Jurkat, Clone E6-1 (cell line): ENCODE measurements at places on chromosomes 5 and 9.

DNA sequence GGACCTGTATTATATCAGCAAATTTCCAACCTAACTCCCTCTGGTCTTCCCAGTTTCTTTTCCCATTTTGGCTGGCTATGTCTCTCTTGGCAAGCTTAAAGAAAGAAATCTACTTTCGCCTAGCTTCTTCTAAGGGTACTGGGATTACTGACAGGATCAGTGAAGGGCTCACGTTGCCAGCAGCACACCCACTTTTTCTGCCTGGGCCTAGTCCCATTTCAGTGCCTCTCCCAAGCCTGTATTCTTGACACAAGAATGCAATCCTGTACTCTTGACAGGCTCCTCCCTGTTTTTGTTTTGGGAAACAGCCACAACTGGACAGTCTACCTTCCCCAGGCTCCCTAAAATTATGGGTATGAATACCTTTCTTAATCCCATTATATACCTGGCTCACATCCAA lies 170.5 kb downstream of the EPB41L4A start:
- DNase-seq: no peak

GRCh38 chr5:169126481-169127021 lies 174.4 kb downstream of the SLIT3 start:
- DNase-seq: no peak

- no peak for DNase-seq
Measured at GRCh38 chr5:109953761-109954160, 264.0 kb downstream of the MAN2A1 start.

DNA sequence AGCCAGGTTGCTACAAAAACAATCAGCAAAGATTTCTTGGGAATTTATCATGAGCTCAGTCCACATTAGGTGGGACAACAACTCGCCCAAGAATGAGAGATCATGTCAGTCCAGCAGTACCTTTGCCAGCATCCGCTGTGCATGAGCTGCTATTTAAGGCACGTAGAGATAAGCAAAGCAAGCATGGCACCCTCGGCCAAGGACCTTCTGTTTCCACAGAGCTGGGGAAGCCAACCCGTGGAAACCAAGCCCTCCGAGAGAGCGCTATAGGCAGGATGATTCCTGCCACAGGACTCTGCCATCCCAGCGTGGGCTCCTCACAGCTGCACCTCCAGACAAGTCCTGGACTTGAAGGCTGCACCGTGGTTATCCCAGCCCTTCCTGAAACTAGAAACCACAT lies 189.5 kb upstream of the PPP1R26 start:
- DNase-seq: no peak

GRCh38 chr9:33106827-33107621 lies 30.6 kb upstream of the SMU1 start:
- DNase-seq: no peak

GRCh38 chr9:137899551-137900360 lies 22.2 kb downstream of the CACNA1B start:
- no peak for DNase-seq

DNA sequence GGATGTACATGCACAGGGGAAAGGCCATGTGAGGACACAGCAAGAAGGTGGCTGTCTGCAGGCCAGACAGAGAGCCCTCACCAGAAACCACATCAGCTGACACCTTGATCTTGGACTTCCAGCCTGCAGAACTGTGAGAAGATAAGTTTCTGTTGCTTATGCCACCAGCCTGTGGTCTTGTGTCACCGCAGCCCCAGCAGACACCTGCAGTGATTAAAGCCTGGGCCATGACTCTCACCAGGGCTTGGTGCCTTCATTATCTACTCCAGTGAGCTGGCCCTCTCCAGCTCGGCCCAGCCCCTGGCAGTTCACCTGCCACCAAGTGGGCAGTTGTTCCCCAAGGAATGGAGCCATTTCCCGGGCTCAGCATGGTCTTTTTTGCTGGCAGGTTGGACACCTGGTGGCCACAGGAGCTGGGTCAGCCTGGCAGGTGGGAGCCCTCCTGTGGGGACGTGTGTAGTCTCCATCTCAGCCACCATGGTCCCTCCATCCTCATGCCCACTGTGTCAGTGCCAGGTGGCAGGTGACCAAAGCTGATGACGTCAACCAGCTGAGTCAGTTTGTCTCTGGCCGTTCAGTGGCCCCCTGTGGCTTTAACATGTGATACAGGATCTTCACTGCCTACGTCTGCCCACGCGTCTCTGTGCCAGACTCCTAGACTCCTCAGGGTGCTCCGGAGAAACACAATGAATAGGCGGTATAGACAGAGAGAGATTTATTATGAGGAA lies 99.9 kb upstream of the PPP1R26 start:
- DNase-seq: peak; percentile 8

GRCh38 chr9:135410831-135411473 lies 68.6 kb upstream of the PPP1R26 start:
- DNase-seq: no peak

- peak; percentile 80 for DNase-seq
Measured at GRCh38 chr5:16673241-16674201, 56.7 kb upstream of the RETREG1 start.

DNA sequence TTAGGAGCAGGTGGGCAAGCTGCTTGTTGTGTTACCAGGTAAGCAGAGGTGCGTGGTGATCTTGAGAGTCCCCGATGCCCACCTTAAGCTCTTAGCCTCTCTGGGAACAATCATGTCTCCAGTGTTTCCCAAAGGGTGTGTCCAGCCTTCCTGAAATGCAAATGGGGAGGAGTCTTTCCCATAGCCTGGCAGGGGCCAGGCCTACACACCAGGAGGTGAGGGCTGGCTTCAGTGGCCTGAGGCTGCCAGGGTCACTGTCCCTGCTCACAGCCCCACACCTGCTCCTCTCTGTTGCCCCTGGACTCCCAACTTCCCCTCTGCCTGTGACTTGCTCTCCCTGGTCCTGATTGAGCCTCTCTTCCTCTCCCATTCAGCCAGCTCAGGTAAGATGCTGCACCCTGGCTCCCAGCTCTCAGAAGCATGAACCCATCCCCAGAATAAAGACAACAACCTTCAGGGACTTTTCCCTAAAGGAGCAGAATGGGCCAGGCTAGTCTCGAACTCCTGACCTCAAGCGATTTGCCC lies 65.7 kb upstream of the PHYKPL start:
- no peak for DNase-seq

DNA sequence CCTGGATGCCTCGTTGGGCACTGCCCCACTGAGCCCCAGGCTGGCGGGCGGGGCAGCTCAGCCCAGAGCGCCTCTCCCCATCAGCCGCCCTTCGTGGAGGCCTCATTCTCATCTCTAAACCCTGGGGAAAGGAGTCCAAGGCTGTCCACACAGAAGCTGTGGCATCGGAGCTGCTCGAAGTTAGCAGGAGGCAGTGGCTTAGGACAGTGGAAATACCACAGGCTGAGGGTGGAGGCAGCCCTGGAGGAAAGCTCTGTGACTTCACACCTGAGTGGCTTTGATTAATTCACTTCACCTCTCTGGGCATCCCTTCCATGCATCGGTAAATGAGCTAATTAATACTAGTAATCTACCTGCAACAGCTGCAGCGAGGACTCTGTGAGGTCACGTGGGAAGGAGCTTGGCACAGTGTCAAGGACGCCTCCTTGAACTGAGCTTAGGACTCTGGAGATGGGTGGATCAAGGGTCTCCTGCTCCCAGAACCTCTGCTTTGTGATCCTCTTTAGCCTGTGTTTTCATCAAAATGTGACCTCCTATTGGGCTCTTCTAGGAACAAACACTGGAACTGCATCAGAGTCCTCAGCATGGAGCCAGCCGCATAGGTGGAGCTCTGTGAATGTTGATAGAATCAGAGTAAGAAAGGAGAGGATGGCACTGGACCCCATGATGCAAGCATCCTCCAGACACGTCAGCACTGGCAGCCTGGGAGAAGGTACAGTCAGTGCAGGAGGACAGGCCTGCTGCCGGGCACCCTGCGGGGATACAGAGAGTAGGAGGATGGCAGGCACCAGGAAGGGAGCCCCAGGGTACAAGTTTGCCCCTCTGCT lies 842 bp upstream of the ANGPTL2 start:
- DNase-seq: no peak

GRCh38 chr9:127770583-127770904 lies 7.9 kb downstream of the SH2D3C start:
- no peak for DNase-seq

- DNase-seq: no peak
Measured at GRCh38 chr9:97459326-97459725, 42.1 kb upstream of the TMOD1 start.

DNA sequence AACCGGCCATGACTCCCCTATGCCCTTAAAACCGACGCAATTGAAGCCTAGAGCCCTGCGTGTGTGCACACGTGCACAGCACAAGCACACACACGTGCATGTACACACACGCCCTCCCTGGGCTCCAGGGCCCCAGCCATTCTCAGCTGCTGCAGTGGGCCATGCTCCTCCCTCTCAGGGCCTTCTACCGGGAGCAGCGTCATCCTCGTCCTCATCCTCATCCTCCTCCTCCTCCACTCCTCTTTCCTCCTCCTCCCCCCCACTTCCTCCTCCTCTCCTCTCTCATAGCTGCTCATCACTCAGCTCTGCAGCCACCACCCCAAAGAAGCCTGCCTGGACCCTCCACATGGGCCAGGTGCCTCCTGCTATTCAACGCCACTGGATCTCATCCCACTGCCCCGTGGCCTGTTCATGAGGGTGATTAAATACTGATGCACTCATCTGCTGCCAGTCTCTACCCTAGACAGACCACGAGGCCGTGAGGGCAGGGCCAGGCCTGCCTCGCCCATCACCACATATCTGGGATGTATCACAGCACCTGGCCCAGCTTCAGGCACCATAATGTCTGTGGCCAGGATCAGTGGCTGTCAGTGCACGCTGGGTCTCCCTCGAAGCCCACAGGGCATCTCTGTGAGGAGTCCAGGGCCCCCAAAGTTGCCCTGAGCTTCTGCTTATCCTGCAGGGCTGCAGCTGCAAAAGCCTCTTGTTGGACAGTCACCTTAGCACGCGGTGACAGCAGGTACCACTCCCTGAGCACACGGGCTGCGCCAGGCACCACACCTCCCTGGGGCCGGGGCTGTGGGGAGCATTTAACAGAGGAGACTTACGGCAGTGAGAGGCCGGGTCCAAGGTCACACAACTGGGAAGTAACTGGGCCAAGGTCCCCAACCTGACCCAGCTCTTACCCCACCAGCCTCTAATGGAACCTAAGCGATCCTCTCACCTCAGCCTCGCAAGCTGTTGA lies 9.8 kb downstream of the FAM78A start:
- DNase-seq: no peak

- no peak for DNase-seq
Measured at GRCh38 chr9:71685988-71686387, 82.3 kb downstream of the CEMIP2 start.

- no peak for DNase-seq
Measured at GRCh38 chr5:6085341-6085860, 292.9 kb downstream of the MED10 start.

GRCh38 chr9:77463151-77463550 lies 185.0 kb downstream of the GNA14 start:
- DNase-seq: no peak

- peak; percentile 20 for DNase-seq
Measured at GRCh38 chr5:179870403-179870903, 11.8 kb upstream of the MRNIP start.

- no peak for DNase-seq
Measured at GRCh38 chr5:38768412-38769211, 77.2 kb upstream of the OSMR start.

DNA sequence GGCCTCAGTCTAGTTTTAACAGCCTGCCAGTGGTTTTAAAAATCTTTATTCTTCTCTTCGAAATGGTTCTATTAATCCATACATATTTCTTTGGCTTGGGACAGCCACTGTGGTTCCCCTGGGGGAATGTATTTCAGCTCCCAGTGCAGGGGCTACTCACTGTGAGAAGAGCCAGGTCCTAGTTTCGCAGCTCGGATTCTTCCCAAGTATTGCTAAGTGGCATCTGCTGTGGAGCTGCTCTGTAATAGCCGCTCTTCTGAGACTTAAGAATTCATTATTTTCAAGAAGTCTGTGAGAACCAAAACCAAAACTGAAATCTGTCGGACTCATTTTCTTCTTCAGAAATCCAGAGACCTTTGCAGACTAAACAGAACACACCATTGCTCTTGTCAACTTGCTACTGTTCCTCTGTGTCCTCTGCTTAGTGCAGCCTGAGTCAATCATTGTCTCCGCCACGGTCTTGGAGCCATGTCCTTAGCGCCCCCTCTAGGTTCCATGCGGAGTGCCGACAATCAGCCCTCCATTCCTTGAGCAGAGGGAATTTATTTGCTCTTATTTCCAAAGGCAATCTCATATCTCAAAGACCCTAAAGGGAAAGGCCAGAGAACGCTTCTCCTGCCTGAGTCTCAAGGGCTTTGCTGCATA lies 478.2 kb downstream of the SPATA31D1 start:
- no peak for DNase-seq

- no peak for DNase-seq
Measured at GRCh38 chr5:173515526-173515925, 100.9 kb downstream of the BOD1 start.

DNA sequence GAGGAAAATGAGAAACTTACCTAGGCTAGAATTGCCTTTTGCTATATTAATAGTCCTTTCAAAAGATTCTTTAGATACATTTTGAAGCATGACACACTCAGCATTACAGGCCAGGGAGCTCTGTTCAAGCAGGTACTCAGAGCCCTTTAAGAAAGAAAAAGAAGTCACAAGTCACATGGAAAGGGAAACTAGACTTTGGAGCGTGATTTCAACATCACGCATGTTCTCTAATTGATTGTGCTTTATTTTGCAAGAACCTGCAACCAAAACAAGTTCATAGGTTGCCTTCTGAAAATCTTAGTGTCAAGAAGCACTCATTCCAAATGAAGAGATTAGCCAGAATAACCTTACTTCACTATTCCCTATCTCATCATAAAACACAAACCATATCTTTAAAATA lies 103.8 kb downstream of the MPDZ start:
- no peak for DNase-seq

DNA sequence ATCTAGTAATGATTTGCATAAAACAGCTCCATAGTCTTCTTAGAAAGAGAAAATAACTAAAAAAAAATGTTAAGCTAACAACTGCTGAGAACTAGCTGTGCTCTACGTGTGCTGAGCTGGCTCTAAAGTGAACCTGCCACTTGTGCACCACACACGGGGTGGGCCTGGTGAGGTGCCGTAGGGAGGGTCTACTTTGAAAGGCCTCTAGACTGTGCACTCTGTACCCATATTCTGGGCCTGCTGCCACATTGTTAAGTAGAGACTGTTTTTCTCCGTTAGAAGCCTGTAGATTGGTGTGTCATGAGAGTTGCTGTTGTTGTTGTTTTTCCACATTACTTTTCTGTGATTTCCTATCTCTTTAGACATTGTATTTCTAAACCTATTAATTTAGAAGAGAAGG lies 93.9 kb downstream of the CD180 start:
- DNase-seq: no peak

GRCh38 chr5:102453716-102454115 lies 45.1 kb downstream of the SLCO6A1 start:
- peak; percentile 9 for DNase-seq

- peak; percentile 64 for DNase-seq
Measured at GRCh38 chr9:34986540-34987047, 3.0 kb upstream of the DNAJB5 start.

GRCh38 chr9:129838707-129839259 lies 3.5 kb downstream of the USP20 start:
- no peak for DNase-seq

DNA sequence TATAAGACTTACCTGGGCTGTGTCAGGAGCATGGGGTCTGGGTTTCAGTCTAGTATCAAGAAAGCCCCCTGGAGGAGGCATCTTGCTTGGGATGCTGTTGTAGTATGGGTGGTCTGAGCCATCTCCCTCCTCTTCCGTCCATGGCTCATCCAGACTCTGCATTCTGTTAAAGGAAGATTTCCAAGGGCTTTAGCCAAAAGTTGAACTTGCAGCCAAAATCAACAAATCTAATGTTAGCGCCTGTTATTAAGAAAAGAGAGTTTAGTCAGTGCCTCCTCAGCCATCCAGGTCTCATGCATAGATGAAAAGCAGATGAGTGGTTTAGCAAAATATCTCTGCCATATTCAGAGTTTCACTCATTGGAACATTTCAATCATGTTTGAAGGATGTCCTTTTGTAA lies 55.6 kb downstream of the S1PR3 start:
- DNase-seq: no peak
